ENCODE measurements at places on chromosomes 11 and 22. TPM values are rescaled to one million over a fixed set of nuclear protein-coding genes. Genes with fewer than 3 reads are reported as not detected.

CCDC87 gene
- total RNA-seq, result 0.77 TPM

STX5 gene
- total RNA-seq, result 43.0 TPM

DERL3 gene
- 14.3 TPM for total RNA-seq

HEPHL1 gene
- total RNA-seq, result not detected

MICAL3 gene
- 48.1 TPM for total RNA-seq

CRYBA4 gene
- not detected for total RNA-seq

HMOX1 gene
- total RNA-seq, result 11.4 TPM

GGT5 gene
- total RNA-seq, result not detected

ASCL2 gene
- not detected for total RNA-seq

KRTAP5-1 gene
- not detected for total RNA-seq

ANGPTL5 gene
- not detected for total RNA-seq

OR5P2 gene
- 5.8 TPM for total RNA-seq

KRTAP5-10 gene
- total RNA-seq, result not detected

SYT8 gene
- not detected for total RNA-seq

EHF gene
- total RNA-seq, result 0.23 TPM

Data from endodermal cell (in vitro differentiated cells).